ENCODE measurements at places on chromosomes 7 and 10.

DNA sequence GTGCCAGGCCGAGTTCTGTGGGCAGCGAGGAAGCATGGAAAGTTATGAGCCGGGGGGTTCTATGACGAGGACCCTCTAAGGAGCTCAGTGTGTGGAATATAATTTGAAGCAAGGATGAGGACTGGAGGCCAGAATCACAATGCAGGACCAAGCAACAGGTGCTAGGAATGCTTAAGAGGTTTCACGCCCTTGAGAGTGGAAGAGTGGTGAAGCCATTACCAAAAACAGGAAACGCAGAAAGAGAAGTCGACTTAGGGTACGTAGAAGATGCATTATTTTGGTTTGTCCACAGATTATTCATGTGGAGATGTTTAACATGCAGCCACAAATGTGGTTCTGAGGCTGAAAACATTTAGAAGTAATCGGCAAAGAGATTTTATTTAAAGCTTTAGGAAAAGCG, 78.7 kb downstream of the PIP4K2A start:
- no peak for DNase-seq

DNA sequence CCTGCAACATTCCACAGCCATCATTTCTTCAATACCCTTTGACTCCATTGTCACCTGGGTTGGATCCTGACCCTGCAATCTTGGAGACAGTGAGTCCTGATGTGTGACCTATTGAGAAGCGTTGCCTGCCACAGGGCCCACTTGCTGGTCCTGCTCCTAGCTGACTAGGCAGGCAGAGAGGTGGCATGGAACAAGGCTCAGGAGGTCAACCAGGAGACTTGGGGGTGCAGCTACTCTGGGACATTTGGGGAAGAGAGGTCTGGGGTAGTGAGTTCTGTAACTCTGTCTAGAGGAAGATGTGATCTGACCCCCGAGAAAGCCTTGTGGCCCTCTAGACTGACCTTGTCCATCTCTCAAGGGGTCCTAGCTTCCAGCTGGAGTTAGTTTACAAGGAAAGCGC, 1.8 kb downstream of the ZMIZ2 start:
- DNase-seq = no peak

DNA sequence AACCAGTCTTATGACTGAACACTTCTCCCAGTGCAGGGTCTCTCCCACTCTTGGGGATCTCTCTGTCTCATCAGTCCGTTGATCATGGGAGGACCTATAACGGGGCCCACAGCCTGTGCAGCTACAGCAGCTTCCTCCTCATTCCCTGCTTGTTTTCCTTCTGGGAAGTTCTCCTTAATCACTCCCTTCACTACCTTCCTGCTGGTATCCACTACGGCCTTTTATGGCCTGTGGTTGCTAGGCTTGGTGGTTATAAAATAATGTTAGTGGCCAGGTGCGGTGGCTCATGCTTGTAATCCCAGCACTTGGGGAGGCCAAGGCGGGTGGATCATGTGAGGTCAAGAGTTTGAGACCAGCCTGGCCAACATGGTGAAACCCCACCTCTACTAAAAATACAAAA, 3.5 kb upstream of the ZNF282 start:
- DNase-seq = no peak

DNA sequence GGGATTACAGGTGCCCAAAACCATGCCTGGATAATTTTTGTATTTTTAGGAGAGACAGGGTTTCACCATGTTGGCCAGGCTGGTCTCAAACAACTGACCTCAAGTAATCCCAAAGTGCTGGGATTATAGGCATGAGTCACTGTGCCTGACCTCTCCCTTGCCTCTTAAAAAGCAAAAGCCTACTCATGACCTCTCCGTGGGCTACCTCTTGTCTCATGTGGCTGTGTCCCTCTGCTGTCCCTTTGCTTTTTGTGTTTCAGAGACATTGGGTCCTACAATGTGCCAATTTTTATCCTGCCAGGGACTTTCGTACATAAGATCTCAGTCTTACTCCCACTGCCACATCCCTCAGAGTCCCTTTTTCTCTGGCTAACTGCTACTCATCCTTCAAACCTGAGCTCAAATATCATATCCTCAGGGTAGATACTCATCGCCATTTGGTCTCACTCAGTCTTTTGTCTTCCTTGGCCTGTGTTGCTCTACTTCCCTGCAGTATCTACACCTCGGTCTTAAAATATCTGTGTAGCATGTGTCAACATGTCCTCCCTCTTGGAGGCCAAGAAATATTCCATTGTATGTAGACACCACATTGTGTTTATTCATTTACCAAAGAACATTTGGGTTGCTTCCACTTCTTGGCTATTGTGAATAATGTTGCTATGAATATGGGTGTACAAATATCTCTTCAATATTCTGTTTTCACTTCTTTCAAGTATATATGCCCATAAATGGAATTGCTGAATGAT, 465.0 kb upstream of the KLF6 start:
- DNase-seq = no peak

- peak; percentile 22 for DNase-seq
Observed at GRCh38 chr7:52917982-52918578, 117.4 kb upstream of the POM121L12 start.

DNA sequence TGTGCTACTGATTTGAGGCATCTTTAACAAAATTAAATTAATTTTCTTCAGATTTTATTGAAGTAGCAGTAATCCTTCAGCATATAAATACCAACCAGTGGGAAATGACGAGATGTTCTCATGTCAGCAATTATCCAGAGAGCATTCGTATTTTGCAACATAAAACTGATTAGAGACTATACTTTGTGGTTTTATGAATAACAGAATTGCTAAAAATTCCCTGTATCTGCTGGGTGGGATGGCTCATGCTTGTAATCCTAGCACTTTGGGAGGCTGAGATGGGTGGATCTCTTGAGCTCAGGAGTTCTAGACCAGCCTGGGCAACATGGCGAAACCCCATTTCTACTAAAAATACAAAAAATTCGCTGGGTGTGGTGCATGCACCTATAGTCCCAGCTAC, 56.9 kb downstream of the ATAD1 start:
- no peak for DNase-seq

DNA sequence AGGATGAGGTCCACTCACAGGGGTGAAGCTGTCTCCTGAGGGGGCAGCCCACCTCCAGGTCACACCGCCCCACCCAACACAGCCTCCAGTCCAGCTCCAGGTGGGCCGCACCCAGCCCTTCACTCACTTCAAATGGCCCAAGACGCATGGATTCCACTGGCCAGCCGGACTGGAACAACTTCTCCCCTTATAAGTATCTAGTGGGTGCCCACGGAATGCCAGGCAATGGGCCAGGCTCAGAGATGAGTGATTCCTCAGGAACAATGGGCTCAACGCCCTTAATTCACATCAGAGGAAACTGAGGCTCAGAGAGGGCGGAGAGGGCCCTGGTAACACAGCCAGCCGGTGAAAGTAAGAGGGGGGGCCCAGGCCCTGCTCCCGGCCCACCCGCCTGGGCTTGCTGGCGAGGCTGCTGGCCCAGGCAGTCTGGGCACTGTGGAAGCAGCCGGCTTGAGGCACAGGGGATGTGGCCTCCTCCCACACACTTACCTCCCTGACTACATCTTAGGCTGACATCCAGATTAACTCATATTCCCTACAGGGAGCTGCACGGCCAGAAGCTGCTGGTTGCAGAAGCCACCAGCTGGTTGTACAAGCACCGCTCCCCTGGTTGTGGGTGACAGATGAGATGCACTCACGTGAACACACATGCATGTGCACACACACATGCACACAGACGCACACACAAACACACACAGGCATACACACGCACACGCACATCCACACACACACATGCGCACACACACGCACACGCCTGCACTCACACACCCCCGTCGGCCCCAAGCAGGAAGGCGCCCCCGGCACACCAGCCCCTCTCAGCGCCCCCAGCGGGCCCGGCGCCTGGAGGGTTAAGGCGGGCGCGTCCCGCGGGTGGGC, 1.0 kb upstream of the FAM20C start:
- peak; percentile 1 for DNase-seq

GRCh38 chr10:46543466-46544377, 12.7 kb downstream of the GPRIN2 start:
- no peak for DNase-seq

GRCh38 chr7:101108330-101108857, 18.5 kb upstream of the SERPINE1 start:
- DNase-seq = no peak

GRCh38 chr10:293636-294035, 158.4 kb downstream of the ZMYND11 start:
- DNase-seq = no peak
